Caki2 (cell line): ENCODE measurements at places on chromosomes 7 and 10. TPM values are rescaled to one million over a fixed set of nuclear protein-coding genes. Genes with fewer than 3 reads are reported as not detected.

The TBXAS1 gene
- total RNA-seq: 48.6 and 77.6 TPM in 2 replicates

The ARMC10 gene
- 46.5 and 53.9 TPM in 2 replicates for total RNA-seq

The HOXA9 gene
- total RNA-seq: 46.9 and 62.2 TPM in 2 replicates

The TUBB8 gene
- not detected in 2 replicates for total RNA-seq

The RAB11FIP2 gene
- 2.2 and 7.4 TPM in 2 replicates for total RNA-seq

The CALML3 gene
- not detected in 2 replicates for total RNA-seq
